ENCODE measurements at places on chromosomes 4 and X. TPM values are rescaled to one million over a fixed set of nuclear protein-coding genes. Genes with fewer than 3 reads are reported as not detected.

The PNPLA4 gene
- 10.3 TPM for total RNA-seq

The PLAC8 gene
- 0.35 TPM for total RNA-seq

The ACSL4 gene
- total RNA-seq = 56.8 TPM

The ADH1B gene
- 1.7 TPM for total RNA-seq

The CCKAR gene
- total RNA-seq = not detected

The PNMA6A gene
- total RNA-seq = 28.6 TPM

The PPP1R2C gene
- not detected for total RNA-seq

The CRMP1 gene
- 120 TPM for total RNA-seq

The PPP4R3C gene
- total RNA-seq = not detected

The PCDH10 gene
- total RNA-seq = 71.2 TPM

The HHIP gene
- total RNA-seq = 32.9 TPM

The CTAG2 gene
- total RNA-seq = not detected

The TMEM255A gene
- 7.7 TPM for total RNA-seq

The MECP2 gene
- 94.5 TPM for total RNA-seq

The DMP1 gene
- total RNA-seq = not detected

The NEXMIF gene
- total RNA-seq = 28.3 TPM

The MAGEA8 gene
- total RNA-seq = not detected

The BRS3 gene
- total RNA-seq = not detected

The IL21 gene
- total RNA-seq = not detected

The SHROOM2 gene
- total RNA-seq = 18.5 TPM

The ANK2 gene
- total RNA-seq = 803 TPM

The RTL5 gene
- 24.8 TPM for total RNA-seq

The TLR10 gene
- 1.5 TPM for total RNA-seq

The FHIP1A gene
- 6.0 TPM for total RNA-seq

The FRMPD3 gene
- 6.3 TPM for total RNA-seq

The MAGEB2 gene
- not detected for total RNA-seq

The XG gene
- not detected for total RNA-seq

The SPACA5 gene
- not detected for total RNA-seq

The RTL3 gene
- 0.20 TPM for total RNA-seq

The CTAG1B gene
- not detected for total RNA-seq

The EFHC2 gene
- total RNA-seq = 6.2 TPM

The LETM1 gene
- 44.9 TPM for total RNA-seq

The PNCK gene
- 79.2 TPM for total RNA-seq

The RTL9 gene
- total RNA-seq = 1.0 TPM

The ASB11 gene
- total RNA-seq = not detected

The PPEF2 gene
- 0.65 TPM for total RNA-seq

The TCEAL2 gene
- total RNA-seq = 107 TPM

The KLKB1 gene
- 11.0 TPM for total RNA-seq

The ZBTB49 gene
- total RNA-seq = 7.2 TPM

The GRPEL1 gene
- total RNA-seq = 32.5 TPM

The NLRP2B gene
- total RNA-seq = 0.76 TPM

The KLHL2 gene
- 105 TPM for total RNA-seq

The MORF4L2 gene
- total RNA-seq = 257 TPM

The FAM47A gene
- total RNA-seq = not detected

The SLC6A14 gene
- total RNA-seq = not detected

The TCEAL3 gene
- 69.3 TPM for total RNA-seq

The F11 gene
- not detected for total RNA-seq

The UCP1 gene
- total RNA-seq = not detected

The BMX gene
- total RNA-seq = 0.53 TPM

The PDCL2 gene
- total RNA-seq = not detected

The CCSER1 gene
- 47.8 TPM for total RNA-seq

The BEND4 gene
- 3.5 TPM for total RNA-seq

The PRRG3 gene
- 25.3 TPM for total RNA-seq

The DRD5 gene
- 3.8 TPM for total RNA-seq
